ENCODE measurements at places on chromosomes 1 and 21. TPM values are rescaled to one million over a fixed set of nuclear protein-coding genes. Genes with fewer than 3 reads are reported as not detected.

DNA sequence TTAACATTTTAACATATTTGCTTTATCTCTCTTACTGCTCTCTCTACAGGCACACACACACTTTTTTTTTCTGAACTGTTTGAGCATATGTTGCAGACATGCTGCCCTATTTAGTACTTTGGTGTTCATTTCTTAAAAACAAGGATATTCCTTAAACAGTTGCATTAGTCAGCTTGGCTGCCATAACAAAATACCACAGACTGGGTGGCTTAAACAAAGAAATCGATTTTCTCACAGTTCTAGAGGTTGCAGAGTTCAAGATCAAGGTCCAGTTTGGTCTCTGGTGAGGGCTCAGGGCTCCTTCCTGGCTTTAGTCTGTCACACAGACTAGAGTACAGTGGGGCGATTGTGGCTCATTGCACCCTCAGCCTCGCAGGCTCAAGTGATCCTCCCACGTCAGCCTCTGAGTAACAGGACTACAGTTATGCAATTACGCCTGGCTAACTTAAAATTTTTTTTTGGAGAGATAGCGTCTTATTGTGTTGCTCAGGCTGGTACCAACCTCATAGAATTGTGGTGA lies 46.7 kb downstream of the RPRD2 start:
- no peak for DNase-seq

DNA sequence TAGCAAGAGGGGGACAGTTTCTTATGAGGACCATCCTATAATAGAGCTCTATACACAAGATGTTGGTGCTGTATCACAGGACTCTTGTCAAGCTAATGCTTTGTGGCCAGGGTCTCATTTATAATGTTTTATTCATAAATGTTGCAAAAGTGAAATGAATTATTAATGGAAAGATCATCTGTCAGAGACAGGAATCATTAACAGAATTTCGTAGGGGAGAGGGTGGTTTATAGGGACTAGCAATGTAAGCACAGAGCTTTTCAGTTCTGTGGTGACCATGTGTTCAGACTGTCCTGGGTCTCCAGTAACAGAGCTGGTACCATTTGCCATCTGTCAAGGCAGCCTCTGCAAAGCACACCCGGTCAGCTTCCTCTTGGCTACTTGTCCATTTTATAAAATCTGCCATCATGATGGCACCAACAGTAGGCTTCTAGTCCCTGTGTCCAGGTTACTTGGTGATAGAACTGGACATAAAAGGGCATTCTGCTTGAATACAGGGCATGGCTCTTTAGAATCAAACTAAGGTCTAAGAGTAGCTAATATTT lies 36.2 kb downstream of the LPAR3 start:
- no peak for DNase-seq

- no peak for DNase-seq
Observed at GRCh38 chr1:234413990-234414389, 40.7 kb downstream of the COA6 start.

GRCh38 chr1:39569034-39569433 lies 7.6 kb downstream of the PABPC4 start:
- no peak for DNase-seq

DNA sequence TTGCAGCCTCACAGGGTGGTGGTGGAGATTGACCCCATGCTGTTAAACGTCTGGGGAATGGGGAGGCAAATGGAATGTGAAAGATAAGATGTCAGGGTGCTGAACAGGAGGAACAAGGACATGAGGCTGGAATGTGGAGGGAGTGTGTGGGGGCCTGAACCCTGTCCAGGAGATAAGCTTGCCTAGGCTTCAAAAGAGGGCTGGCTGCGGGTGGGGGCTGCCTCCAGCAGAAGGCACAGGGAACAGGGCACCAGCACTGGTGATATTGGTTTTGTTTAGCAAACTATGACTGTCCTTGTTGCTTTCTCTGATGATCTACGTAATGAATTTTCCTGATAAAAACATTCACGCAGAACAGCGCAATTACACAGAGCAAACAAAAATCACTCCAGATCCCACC lies 52.4 kb upstream of the LRP8 start:
- no peak for DNase-seq

GRCh38 chr1:64595871-64596515 lies 126.1 kb downstream of the CACHD1 start:
- DNase-seq = no peak

DNA sequence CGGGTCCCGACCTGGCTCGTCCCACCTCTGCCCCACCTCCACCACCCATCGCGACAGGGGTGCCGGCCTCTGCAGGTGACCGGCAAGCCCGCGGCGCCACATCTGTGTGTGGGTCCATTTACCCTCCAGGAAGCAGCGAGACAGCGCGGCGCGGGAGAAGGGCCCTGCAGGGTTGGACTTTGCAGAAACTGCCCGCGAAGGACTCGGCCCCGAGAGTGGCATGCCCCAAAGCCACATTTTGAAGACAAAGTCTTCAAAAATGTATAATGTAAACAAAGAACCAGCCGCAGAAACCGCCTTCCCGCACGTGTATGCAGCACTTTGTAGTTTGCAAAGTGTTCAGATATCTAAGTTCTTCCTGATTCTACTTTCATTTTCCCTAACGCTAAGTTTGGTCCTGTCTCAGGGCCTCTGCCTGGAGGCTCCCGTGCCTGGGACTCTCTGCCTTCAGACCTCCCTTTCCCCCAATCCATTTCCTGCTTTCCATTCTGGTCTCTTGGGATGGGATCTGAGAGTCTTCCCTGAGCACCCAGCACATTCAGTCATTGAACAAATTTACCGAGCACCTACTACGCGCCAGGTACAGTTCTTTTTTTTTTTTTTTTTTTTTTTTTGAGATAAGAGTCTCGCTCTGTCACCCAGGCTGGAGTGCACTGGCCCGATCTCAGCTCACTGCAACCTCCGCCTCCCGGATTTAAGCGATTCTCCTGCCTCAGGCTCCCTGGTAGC lies 524 bp upstream of the TMCO4 start:
- peak; percentile 73 for DNase-seq

GRCh38 chr1:223031733-223032601 lies 111.1 kb downstream of the TLR5 start:
- no peak for DNase-seq

- no peak for DNase-seq
Observed at GRCh38 chr21:41663805-41664788, 102.8 kb downstream of the RIPK4 start.

DNA sequence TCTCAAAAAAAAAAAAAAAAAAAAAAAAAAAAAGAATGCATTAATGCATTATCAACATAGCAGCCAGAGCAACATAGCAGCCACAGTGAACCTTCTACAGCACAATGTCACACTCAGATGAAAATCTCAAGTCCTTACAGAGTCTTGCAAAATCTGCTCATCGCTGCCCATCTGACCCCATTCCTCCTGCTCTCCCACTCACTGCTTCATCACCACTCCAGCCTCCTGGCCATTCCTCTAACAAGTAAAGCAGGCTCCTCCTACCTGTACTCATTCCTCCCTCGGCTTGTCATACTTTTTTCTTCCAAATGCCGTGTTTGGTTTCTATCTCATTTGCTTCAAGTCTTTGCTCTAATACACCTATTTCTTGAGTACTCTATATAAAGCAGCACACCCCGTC lies 29.5 kb downstream of the BRINP2 start:
- no peak for DNase-seq

- DNase-seq = no peak
Observed at GRCh38 chr1:34511802-34512201, 243.0 kb upstream of the GJB5 start.

- peak; percentile 10 for DNase-seq
Observed at GRCh38 chr21:23887725-23888306, 1719.5 kb downstream of the MRPL39 start.

DNA sequence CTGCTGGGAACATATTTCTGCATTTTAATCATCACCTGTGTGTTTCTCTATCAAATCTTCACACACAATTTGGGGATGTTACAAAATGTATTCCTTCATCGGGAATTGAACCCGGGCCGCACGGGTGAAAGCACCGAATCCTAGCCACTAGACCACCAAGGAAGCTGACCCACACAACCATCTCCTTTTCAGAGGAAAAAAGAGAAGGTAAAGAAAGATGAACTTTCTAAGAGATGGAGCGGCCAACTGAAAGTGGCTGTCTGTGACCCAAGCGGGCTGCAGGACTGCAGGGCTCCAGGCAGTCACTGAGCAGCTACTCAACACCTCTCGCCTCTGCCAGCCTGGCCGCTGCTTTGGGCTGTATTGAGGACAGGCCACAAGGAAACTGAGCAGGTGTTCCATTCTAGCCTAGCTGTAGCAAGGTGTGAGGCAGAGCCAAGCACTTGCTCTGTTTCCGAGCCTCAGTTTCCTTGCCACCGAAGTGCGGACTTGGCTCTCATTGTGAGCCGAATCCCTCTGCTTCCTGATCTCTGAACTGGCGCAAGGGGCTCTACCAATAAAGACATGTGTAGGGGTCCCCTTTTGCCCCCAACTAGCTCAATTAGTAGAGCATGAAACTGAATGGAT lies 156.9 kb upstream of the NBPF11 start:
- no peak for DNase-seq

DNA sequence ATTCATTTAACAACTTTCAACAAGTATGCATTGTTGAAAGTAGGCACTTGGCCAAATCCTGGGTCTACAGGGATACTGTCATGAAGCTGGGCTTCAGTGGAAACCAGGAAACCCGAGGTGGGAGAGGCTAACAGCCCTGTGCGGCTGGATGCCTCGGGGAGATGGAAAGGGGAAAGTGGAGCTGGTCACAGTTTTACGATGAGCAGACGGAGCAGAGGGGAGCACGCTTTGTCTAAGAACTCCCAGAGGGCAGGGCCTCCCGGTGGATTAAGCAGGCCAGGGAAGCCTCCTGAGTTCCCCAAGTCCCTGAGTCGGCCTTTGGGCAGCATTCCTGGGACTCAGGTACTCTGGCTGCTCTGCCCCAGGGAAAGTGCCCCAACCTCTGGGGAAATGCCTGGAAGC lies 23.8 kb downstream of the STUM start:
- DNase-seq = no peak

- no peak for DNase-seq
Observed at GRCh38 chr1:59202455-59202854, 94.4 kb upstream of the FGGY start.

- DNase-seq = no peak
Observed at GRCh38 chr1:212470059-212470458, 37.3 kb downstream of the NENF start.

DNA sequence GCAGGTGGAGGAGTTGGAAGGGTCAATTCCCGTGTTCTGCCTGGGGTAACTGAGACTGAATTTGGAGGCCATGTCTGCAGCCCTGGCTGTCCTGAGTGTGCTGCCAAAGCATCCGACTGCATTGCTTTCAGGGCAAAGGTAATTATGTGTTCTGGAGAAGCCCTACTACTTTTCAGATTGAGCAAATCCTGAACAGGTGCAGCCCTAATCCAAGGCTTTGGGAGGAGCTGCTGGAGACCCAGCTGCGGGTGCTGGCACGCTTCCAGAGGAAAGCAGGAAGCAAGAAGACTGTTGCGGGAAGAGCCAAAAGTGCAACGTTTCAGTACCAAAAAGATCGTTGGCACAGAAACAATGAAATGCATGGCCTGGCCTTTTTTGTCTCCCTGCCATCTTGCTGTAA lies 73.7 kb upstream of the NRIP1 start:
- DNase-seq = no peak

- no peak for DNase-seq
Observed at GRCh38 chr1:117669572-117669971, 63.7 kb downstream of the TENT5C start.

- DNase-seq = no peak
Observed at GRCh38 chr1:208235356-208235981, 8.7 kb downstream of the PLXNA2 start.

DNA sequence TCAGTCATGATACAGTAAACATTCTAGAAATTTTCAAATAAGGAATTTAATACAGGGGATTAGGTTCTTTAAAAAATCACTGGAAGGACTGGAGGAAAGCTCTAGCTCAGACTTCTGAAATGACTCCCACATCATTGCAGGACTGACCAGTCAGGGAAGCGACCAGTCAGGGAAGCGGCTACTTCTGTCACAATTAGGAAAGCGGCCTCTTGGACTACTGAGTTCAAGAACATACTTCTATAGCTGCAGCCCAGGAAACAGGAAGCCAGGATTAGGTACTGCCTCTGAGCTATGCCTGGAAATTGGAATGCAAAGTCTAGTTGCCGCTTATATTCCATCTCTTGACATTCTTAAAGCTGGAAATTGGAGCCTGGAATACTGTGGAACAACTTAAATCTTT lies 45.5 kb downstream of the USP25 start:
- no peak for DNase-seq

- peak; percentile 57 for DNase-seq
Observed at GRCh38 chr1:55214212-55214933, 791 bp downstream of the USP24 start.

DNA sequence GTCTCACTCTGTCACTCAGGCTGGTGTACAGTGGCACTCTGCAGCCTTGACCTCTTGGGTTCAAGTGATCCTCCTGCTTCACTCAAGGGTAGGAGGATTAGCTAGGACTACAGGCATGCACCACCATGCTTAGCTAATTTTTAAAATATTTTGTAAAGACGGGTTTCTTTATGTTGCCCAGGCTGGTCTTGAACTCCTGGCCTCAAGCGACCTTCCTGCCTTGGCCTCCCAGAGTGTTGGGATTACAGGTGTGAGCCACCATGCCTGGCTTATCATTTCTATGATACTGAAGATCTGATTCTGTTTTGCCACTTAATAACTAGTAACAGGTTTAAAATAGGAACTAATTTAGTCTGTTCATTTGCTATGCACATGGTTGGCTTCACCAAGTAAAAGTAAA lies 33.6 kb downstream of the GNAI3 start:
- no peak for DNase-seq

GRCh38 chr21:38349111-38349746 lies 92.4 kb downstream of the KCNJ15 start:
- peak; percentile 41 for DNase-seq

GRCh38 chr1:150156868-150157603 lies 7.3 kb downstream of the PLEKHO1 start:
- no peak for DNase-seq

Gene OR10J4
- total RNA-seq = not detected

Gene DNM3
- 1.1 TPM for total RNA-seq

Gene RORC
- total RNA-seq = 3.8 TPM

Gene S100A8
- not detected for total RNA-seq

Gene TRIM46
- 6.9 TPM for total RNA-seq

Gene SIK1
- 9.6 TPM for total RNA-seq

Gene NES
- 0.02 TPM for total RNA-seq

Gene RAB42
- not detected for total RNA-seq

Measured in activated CD4-positive, alpha-beta T cell treated with anti-CD3 and anti-CD28 coated beads for 36 hours (primary cell).